ENCODE measurements at places on chromosomes 3 and 15.

DNA sequence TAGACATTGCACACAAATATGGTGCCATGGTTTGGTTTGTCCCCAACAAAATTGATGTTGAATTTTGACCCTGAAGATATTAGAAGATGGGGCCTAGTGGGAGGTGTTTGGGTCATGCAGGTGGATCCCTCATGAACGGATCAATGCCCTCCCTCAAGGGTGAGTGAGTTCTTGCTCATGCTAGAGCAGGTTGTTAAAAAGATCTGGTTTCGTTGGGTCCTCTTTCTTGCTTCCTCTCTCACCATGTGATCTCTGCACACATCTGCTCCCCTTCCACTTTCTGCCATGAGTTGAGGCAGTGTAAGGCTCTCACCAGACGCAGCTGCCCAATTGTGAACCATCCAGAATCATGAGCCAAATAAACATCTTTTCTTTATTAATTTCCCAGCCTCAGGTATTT is 87.8 kb upstream of the MDFIC2 start:
- no peak for DNase-seq

DNA sequence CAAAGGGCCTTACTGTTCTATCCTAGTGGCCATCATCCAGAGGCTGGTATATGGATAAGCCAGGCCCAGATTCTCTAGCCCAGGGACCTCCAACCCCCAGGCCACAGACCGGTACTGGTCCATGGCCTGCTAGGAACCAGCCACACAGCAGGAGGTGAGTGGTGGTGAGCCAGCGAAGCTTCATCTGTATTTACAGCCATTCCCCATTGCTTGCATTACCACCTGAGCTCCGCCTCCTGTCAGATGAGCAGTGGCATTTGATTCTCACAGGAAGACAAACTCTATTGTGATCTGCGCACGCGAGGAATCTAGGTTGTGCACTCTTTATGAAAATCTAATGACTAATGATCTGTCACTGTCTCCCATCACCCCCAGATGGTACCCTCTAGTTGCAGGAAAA is 30.1 kb upstream of the TPM1 start:
- DNase-seq = no peak

DNA sequence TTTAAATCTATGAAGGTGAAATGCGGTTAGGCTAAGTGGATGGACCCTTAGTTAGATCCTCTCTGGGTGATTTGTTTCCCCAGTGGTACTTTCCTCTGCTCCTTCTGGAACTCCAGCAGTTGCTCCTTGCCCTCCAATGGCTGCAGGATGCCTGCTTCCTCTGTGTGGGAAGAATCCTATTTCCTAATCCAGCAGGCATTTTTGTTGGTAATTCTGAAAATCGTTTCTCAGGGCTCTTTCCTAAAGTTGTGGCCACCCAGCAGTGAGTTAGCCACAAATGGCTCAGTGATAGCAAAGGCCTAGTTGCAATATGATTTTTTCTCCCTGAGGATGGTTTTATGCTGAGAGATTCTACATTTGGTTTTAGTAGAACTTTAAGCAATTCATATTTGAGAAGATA is 332.3 kb upstream of the C2CD4B start:
- DNase-seq = no peak

- DNase-seq = peak; percentile 34
Measured at GRCh38 chr3:13268961-13269441, 151.1 kb downstream of the NUP210 start.

DNA sequence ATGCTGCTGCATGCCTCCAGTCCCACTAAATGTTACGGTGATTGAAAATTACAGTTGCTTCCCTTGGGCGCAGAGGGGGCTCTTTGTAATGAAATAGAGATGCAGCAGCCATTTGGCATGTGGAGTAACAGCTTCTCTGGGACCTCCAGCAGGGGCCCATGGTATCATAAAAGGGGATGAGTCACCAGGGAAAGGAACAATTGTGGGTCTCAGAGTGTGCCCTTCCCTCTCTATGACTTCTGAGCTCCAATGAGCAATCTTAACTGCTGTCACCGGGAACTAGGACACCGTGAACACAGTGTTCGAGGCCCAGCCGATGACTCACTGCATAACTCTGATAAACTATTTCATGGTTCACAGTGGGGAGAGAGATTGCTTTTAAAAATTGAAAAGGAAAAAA is 164.8 kb upstream of the NUDT16 start:
- no peak for DNase-seq

Measured in glutamatergic neuron (in vitro differentiated cells).